ENCODE measurements at places on chromosomes 4 and X. TPM values are rescaled to one million over a fixed set of nuclear protein-coding genes. Genes with fewer than 3 reads are reported as not detected.

AREG gene
- total RNA-seq: not detected

- H3K4me1 ChIP-seq: peaks cover 22% of the 10 kb centered on the region
- H3K36me3 ChIP-seq: no peaks in the 10 kb centered on the region
- H3K27me3 ChIP-seq: no peaks in the 10 kb centered on the region
- no peak overlapping the region for H3K4me3 ChIP-seq
- no peak overlapping the region for H3K27ac ChIP-seq
Observed at GRCh38 chr4:3657902-3658529, 108.2 kb upstream of the ADRA2C start.

DNA sequence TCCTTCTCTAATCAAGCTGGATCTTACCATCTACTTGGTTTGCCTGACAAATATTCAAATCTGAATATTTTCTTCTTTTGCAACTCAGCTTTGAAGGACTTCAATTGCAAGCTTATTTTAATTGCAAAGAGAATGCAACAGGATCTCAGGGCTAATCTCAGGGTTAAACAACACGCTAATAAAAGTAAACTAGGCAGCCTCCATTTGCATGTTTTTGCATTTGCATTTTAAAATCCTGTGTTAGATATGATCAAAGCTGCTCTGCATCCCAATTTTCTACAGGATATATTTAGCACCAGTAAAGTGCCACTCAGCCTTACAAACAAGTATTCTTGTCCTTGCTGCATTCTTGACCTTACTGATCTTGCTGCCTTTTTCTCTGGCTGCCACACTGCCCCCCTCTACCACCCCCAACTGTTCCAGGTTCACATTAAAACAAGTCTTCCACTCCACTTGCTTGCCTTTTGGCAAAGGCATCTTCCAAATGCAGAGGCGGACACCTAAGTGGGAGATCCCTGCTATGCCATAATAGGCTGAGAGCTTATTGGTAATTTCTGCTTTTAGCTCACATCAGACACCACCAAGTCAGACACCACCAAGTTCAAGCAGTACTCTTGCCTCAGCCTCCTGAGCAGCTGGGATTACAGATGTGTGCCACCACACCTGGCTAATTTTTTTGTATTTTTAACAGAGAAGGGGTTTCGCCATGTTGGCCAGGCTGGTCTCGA, 48.1 kb downstream of the GPRIN3 start:
- no peaks in the 10 kb centered on the region for H3K27me3 ChIP-seq
- H3K27ac ChIP-seq: no peak overlapping the region
- no peak overlapping the region for H3K4me3 ChIP-seq
- no peak for DNase-seq
- H3K4me1 ChIP-seq: peaks cover 13% of the 10 kb centered on the region

DNA sequence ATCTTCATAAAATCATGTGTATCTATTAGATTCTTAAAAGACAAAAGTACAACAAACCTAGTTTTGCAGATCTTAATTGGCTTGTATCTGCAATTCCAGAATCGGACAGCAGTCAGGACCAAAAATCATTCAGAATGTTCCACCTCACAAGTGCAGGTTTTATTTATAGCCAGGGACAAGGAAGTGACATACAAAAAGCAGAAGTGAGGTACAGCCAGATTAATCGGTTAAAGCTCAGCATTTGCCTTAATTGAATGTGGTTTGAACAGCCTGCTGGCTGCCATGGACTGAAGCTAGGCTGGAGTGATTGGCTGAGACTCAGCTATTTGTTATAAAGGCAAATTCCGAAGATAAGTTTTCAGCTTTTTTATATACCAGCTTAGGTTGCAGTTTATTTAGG, 932.6 kb downstream of the C4orf33 start:
- peak; percentile 31 for DNase-seq
- H3K4me1 ChIP-seq: peaks cover 62% of the 10 kb centered on the region
- no peaks in the 10 kb centered on the region for H3K27me3 ChIP-seq
- H3K27ac ChIP-seq: no peak overlapping the region
- H3K36me3 ChIP-seq: no peaks in the 10 kb centered on the region

DNA sequence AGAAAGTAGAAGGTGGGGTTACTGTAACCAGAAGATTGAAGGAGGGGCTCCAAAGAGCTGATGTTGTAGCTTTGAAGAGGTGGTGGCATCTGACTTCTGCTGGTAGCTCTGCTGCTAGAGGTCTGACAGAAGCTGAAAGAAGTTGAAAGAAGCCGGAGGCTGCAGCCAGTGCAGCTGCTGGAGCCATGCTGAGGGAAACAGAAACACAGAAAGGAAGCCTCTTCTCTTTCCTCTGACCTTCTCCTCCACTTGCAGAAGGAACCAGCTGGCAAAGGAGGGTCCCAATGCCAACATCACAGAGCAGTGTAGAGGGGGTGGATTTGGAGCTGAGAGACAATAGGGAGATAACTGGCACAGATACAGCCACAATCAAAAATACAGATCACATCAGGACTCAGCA, 89.3 kb upstream of the HHIP start:
- no peaks in the 10 kb centered on the region for H3K36me3 ChIP-seq
- H3K27ac ChIP-seq: no peak overlapping the region
- no peaks in the 10 kb centered on the region for H3K4me1 ChIP-seq
- no peak for DNase-seq
- no peak overlapping the region for H3K4me3 ChIP-seq

All from neural progenitor cell (in vitro differentiated cells).